ENCODE measurements at places on chromosomes 13 and 19.

DNA sequence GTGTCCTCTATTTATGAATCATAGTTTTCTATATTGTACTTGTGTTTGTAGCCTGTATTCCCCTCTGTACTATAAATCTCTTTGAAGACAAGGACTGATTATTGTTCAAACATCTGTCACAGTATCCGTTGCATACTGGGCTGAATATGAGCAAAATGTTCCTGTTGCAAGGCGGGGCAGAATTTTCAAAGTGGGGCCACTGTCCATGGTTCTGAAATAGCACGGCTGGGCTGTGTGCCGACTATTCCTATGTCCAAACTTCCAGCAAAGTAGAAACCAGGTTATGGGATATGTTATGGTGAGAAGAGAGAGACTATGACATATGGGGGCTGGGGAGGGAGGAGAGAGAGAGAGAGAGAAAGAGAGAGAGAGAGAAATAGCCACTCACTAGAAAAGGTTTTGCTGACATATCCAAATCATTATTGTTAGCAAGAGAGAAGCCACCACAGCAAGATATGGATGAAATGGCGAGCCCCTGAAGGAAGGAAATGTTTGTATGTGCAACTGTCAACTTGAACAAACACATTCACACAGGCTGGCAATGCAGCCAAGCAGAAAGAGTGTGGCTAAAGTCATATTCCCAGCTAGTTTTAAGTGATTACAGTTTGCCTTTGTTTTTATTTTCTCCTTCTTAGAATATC, 107.0 kb upstream of the GPR12 start:
- no peak for DNase-seq

GRCh38 chr19:32680986-32681385, 5.3 kb downstream of the RGS9BP start:
- no peak for DNase-seq

DNA sequence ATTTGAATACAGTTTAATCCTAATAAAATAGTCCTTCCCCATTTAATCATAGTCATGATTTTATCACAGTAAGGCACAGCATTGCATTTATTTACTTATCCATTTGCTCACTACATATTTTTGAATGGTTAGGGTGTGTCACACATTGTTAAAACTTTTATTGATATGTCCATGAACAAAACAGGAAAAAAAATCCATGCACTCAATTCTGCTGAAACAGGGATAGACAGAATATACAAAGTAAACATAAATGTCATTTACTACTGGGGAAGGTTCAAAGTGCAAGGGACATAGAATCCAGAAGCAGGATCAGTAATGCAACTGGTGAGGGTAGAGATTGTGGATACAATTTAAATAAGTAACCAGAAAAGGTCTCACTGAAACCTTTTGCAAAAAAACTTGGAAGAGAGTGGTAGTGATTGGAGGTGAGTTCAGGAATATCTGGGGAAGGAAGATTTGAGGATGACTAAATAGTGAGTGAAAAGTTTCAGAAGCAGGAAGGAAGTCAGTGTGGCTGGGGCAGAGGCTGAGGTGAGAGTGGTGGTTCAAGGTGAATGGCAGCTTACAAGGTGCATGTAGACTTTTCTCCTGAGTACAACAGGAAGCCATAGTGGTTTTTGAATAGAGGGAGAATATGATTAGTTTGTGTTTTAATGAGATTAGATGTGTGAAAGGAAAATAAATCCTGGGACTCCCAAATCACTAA, 387.2 kb upstream of the ATXN8OS start:
- no peak for DNase-seq

DNA sequence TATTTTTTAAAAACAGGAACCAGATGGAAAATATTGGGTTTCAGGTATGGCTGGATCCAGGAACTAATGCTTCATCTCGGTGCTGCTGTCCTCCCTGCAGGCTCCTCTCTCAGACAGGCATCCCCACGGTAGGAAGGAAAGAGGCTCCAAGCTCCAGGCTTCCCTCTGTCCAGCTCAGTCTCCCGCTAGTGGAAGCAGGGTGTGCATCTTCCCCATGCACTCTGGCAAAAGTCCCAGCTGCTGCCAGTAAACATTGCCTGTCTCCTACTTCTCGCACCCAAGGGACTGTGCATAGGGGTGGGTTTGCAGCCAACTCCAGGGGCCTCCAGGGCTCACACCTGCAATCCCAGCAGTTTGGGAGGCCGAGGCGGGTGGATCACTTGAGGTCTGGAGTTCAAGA, 29.2 kb downstream of the IL12RB1 start:
- no peak for DNase-seq

GRCh38 chr13:113061271-113061625, 44.3 kb upstream of the F7 start:
- DNase-seq: no peak

- DNase-seq: no peak
Measured at GRCh38 chr13:38421590-38422560, 72.2 kb downstream of the UFM1 start.

DNA sequence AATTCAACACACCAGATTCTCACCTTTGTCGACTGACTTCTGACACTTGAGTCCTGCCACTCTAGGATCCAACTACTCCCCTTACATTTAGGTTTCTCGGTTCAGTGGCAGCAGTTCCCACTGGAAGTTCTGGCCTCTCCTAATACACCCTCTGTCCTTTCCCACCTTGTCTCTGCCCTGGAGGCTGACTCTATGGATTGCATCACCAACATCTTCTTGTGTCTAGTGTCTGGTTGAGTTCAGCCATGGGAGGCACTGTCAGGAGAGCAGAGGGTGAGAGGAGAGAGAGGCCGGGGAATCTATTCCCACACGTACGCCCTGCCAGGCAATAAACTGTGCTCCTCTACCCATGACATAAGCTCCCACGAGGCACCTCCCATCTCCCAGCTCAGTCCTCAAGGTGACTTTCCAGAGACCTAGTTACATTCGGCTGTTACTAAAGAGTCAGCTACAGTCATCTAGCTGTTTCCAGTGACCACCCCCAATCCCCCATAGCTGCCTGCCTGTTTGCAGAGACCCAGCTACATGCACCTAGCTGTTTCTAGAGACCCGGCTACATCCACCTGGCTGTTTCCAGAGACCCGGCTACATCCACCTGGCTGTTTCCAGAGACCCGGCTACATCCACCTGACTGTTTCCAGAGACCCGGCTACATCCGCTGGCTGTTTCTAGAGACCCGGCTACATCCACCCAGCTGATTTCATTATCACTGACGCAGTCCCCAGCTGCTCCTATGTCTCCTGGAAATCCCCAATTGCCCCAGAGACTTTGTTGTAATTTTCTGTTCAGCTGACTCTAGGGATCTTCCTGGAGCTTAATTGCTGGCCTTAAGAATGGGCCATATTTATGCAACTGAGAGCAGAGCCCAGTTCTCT, 8.1 kb upstream of the LILRB4 start:
- no peak for DNase-seq

- DNase-seq: no peak
Measured at GRCh38 chr19:10538204-10538983, 5.3 kb upstream of the ATG4D start.

DNA sequence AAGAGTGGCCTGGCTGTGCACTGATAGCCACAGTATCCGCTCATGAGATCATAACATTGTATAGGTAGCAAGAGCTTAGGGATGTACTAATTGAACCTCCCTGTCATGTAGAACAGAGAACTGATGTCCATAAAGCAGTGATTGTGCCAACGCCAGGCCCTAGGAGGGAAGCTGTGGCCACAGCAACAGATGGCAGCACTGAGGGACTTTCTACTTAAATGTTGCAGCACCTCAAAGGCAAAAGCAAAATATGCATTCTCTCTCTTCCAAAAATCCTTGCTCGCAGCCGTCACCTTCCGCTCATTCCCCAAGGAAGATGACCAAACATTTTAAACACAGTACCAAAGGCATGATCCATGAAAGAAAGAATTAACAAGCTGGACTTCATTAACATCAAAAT, 32.3 kb downstream of the COL4A1 start:
- no peak for DNase-seq

GRCh38 chr19:43651758-43652545, 12.3 kb upstream of the CADM4 start:
- DNase-seq: no peak

DNA sequence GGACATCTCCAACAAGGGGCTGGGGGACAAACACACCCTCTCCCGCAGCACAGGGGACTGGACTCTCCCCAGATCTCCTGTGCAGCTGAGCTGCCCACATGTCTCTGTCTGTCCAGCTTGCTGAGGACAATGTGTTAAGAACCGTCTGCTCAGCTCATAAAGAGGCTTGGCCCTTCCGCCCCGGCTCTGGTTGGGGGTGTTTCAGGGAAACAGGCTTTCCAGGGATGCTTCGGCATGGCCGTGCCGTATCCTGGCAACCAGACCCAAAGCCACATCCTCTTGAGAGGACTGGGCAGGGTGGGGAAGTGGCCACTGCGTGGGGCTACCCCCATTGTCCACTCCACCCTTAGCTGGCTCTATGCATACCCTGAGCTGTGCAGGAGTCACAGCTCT, 41.1 kb upstream of the CHST8 start:
- no peak for DNase-seq

DNA sequence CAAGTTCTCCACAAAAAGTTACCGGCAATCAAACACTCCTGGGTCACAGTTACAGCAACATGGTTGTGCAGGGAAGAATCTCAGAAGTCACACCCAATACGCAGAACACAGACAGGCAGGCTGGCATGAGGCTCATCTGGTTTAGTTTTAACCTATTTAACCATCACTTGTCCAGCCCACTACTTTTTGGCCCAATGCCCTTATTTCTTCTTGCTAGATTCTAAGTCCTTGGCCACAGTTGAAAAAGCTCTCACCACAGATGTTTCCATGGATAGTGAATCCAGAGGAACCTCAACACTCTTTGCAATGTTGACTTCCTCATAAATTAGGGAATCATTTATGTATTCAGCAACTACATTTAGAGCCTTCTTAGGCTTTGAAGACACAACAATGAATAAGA, 50.7 kb upstream of the FNDC3A start:
- DNase-seq: no peak

DNA sequence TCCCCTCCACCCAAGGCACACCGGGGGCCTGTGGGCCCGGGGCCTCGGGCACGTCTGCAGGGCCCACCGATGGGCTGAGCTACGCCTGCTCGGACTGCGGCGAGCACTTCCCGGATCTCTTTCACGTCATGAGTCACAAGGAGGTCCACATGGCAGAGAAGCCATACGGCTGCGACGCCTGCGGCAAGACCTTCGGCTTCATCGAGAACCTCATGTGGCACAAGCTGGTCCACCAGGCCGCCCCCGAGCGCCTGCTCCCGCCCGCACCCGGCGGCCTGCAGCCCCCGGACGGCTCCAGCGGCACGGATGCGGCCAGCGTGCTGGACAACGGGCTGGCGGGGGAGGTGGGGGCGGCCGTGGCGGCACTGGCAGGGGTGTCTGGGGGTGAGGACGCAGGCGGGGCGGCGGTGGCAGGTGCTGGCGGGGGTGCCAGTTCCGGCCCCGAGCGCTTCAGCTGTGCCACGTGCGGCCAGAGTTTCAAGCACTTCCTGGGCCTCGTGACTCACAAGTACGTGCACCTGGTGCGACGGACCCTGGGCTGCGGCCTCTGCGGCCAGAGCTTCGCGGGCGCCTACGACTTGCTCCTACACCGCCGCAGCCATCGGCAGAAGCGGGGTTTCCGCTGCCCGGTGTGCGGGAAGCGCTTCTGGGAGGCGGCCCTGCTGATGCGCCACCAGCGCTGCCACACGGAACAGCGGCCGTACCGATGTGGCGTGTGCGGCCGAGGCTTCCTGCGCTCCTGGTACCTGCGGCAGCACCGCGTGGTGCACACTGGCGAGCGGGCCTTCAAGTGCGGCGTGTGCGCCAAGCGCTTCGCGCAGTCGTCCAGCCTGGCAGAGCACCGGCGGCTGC, 8.6 kb downstream of the ZNF784 start:
- DNase-seq: no peak

DNA sequence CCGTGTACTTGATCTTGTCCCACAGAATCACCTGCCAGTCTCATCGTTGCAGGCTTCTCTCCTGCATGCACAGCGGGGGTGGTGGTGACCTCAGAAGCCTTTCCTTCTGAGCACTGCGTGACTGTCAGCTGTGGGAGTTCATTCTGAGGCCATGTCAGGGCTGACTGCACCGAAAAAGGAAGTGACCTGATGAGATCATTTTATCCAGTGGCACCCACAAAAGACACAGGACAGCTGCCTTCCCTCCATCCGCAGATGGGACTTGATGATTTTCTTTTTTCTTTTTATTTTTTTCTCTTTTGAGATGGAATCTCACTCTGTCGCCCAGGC, 89.7 kb downstream of the RAB20 start:
- DNase-seq: no peak

GRCh38 chr13:80058626-80059025, 282.3 kb downstream of the SPRY2 start:
- no peak for DNase-seq

DNA sequence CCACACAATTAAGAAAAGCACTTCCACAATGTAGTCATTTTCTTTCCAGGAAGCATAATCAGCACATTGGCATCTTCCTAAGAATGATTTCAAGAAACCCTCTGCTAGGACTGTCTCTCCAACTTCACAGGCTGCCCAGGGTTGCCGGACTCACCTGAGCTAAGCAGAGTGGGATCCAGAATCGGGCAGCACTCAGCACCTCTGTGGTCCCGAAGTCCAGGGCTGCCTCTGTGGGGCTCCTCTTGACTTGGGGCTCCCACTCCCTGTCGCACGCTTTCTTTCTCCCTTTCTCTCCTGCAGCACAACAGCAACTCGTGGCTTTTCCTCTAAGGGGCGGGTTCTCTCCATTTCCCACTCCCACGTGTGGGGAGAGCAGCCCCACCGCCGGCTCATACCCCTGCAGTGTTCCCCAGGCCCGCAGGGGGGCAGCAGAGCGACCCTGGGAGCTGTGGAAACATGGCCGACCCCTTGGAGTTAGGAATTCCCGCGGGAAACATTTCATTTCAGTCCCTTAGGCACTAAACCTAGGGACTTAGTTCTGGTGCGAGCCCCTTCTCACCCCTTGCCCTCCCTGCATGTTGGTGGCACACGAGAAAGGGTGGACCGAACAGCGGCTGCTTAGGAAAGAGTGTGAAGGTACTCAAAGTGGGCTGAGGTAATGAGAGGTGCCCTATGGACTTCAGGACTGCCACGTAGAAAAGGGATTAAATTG, at the start of gene TMEM272:
Gene TMEM272, minus strand, starts transcription at position 316 of the 712 bp plus-strand sequence. CDS start 6,647 bp downstream, outside the sequence.
- peak; percentile 44 for DNase-seq

DNA sequence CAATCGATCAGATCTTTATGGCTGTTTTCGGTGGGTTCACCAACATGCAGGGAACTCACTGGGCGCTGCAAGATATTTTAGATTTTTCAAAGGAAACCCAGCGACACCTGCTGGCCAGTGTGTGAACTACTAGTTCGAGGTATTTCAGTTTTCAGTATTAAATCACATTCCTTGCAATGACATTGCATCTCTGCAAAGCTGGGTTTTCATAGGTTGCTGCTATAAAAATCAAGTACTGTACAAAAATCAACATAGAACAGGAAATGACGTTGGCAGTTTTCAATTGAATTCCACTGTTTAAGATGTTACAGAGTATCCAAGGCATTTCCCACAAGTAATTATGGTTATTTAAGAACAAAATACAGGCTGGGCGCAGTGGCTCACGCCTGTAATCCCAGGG, 17.6 kb downstream of the LIG1 start:
- peak; percentile 43 for DNase-seq
